ENCODE measurements at places on chromosomes 11 and 22.

DNA sequence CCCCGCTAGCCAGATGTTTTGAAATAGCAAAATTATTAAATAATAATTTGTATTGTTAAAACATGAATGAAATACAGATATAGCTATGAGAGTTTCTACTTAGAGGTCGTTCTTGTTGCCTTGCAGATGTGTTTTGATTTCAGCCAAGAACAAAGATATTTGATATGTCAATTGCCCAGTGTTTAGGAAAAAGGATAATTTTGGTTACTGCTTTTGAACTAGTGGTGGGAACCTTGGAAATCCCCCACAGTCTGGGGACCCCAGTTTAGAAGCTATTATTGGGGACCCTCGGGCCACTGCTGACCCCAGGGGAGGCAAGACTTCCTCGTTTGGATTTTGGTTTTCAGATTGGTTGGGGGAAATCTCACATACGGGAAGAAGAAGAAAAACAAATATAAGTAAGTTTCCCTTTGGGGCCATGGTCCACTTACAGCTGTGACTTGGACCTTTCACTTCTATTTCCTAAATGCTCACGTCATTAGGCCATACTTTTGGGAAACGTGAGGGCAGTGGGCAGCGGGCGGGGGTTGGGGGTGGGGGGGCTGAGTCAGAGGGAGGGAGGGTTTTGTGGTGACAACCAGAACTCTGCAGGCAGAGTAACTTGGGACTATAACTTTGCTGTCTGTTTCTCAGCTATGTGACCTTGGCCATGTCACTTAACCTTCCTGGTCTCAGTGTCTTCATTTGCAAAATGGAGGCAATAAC, 37.0 kb downstream of the LDLRAD3 start:
- no peak for DNase-seq

GRCh38 chr22:46010207-46010867, 33.4 kb upstream of the WNT7B start:
- no peak for DNase-seq

- DNase-seq, result no peak
These were observed 38.5 kb upstream of the GRAMD4 start for GRCh38 chr22:46581538-46582244.

DNA sequence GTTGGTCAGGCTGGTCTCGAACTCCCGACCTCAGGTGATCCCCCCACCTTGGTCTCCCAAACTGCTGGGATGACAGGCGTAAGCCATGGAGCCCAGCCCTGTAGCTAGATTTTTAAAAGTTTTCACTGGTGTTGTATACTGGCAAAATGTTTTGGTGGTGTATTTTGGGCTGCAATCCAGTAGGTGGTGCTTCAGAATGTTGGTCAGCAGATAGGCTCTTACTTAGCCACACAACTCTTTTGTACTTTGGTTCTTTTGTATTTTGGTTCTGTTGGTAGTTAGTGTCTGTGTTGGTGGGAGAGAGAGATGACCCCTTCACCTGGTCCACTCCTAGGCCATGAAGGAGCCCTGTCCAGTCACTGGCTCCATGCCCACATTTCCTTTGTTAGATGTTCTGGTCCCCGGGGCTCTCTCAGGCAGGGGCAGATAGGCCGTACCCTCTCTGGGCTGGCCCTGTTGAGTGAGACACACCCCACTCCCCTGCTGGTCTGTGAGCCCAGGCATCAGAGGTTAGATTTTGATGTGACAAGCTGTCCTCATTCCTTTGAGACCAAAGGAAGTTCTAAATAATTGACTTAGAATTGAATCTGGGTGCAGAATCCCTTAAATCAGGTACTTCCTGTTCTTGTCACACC, 123.8 kb downstream of the DDX10 start:
- DNase-seq, result no peak

- DNase-seq, result no peak
These were observed 8.3 kb downstream of the SREBF2 start for GRCh38 chr22:41841085-41841712.

DNA sequence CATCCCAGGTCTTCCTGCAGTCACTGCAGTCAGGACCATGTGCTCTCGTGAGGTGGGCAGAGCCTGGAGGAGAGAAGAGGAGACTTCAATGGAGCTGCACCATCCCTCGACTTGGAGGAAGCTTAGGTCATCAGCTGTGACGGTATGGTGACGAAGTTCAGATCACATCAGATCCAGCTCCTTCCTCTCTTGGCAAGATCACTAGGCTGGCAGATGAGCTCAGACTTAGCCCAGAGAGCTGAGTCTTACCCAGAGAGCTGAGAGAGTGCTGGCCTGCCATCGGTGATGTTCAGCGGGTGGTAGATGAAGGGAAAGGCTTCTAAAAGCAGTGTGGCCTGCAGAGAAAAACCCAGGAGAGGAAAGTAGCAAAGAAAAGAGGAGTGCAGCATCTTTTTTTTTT, 1.8 kb upstream of the SLC15A3 start:
- no peak for DNase-seq

- DNase-seq, result no peak
These were observed 640.6 kb downstream of the TBC1D22A start for GRCh38 chr22:47402876-47403525.

DNA sequence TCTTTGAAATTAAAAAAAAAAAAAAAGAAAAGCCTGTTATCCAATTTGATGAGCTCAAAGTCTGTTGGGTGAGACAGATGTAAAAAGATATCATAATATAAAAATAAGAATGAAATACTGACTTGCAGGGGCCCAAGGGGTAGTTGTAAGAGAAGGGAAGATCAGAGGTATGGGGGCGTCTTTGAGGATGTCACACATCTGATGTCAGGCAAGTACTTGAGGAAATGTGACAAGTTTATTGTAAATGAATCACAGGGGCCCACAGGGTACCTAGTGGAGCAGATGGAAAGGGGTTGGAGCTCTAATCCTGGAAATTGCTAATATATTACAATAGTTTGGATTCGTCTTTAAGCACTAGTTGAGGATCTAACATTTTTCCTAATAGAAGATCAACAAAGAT, 131.6 kb downstream of the MAML2 start:
- DNase-seq, result no peak

GRCh38 chr11:44256673-44257291, 53.2 kb downstream of the ALX4 start:
- DNase-seq, result no peak

- DNase-seq, result no peak
These were observed 53.8 kb downstream of the PAX6 start for GRCh38 chr11:31757260-31757835.

DNA sequence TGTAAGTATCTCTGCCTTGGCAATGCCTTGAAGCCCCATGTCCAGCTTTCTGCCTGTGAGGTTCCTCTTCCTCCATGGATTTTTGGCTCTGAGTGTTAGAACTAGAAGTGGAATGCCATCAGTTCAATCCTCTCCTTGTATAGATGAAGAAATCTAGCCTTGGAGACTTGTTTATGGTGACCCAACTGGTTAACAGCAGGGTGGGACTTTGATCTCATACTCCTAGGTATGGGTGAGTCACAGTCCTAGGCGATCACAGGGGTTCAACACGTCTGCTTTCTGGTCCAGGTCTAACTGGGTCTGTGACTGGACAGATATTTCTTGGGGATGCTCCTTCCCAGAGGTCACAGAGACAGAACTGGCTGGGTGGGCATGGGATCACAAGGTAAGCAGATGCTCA, 9.2 kb upstream of the MTFP1 start:
- no peak for DNase-seq

GRCh38 chr11:122954455-122954854, 27.2 kb downstream of the BSX start:
- DNase-seq, result no peak

GRCh38 chr11:126348806-126349582, 6.5 kb upstream of the ST3GAL4 start:
- DNase-seq, result no peak

DNA sequence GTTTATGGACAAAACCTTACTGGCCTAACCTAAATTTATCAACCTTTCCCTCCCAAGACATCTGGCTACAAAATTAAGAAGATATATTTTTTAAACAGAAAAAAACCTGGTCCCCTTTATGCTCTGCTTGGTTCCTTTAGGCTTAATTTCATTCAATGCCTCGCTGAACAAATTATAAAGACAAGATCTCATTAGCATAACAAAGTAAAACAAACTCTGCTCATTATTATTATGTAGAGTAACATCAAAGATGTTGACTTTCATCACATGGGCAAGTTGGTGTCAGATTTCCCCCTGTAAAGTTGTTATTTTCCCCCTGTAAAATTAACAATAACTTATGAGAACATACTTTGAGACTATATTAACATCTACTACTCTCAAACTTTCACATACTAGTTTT, 11.0 kb downstream of the RRAS2 start:
- DNase-seq, result no peak

GRCh38 chr11:36270701-36271100, 18.5 kb downstream of the COMMD9 start:
- DNase-seq, result no peak

DNA sequence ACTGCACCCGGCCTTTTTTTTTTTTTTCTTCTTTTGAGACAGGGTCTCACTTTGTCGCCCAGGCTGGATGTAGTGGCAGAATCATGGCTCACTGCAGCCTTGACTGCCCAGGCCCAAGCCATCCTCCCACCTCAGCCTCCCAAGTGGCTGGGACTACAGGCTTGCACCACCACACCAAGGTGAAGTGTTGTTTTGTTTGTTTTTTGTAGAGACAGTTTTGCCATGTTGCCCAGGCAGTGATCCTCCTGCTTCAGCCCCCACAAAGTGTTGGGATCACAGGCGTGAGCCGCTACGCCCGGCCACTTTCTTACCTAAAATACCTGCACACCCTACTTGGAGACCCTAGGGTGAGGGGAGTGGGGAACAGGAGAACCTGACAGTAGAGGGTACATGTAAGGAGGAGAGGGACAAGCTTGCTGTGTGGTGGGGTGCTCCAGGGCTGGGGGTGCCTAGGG, 4.5 kb upstream of the AIFM3 start:
- peak; percentile 5 for DNase-seq

DNA sequence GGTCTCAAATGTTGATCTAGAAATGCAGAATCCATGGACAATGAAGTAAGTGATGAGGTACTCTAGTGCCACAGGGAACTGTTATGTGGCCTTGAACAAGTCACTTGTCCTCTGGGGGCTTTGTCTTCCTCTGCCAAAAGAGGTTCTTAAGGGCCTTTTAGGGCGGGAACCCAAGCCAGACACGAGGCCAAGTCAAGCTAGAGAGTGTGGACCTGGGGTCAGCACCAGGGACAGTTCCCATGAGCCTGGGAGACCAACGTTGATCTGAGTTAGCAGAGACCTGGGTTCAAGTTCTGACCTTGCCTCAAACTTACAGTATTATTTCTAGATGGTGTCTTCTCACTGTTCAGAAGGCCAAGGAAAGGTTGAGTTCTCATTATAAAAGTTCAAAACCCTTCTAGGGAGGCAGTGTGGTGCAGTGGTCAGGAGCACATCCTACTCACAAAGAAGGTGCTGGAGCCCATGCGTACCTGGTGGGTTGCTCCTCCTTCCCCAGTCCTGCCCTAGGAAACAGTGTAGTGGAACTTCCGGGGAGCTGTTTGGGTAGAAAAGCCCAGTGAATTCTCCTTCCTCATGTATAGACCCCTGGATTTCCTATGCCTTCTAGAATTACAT, 121.5 kb downstream of the CHST1 start:
- no peak for DNase-seq

DNA sequence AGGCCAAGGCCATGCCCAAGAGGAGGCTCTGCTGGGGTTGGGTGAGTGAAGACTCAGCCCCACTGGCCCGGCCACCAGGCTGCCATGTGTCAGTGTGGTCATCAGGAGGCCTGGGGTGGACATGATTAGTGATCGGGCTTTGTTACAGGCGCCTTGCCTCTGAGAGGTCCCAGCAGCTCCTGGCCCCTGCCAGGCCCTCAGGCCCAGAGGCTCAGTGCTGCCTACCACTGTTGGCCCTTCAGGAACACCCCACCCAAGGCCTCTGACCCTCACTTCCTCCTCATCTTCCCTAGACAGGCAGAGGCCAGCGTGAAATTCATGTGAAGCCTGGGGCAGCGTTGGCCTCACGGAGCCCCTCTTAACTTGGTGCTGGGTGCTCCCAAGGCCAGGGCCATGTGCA, 2.2 kb downstream of the MRPL23 start:
- DNase-seq, result no peak

DNA sequence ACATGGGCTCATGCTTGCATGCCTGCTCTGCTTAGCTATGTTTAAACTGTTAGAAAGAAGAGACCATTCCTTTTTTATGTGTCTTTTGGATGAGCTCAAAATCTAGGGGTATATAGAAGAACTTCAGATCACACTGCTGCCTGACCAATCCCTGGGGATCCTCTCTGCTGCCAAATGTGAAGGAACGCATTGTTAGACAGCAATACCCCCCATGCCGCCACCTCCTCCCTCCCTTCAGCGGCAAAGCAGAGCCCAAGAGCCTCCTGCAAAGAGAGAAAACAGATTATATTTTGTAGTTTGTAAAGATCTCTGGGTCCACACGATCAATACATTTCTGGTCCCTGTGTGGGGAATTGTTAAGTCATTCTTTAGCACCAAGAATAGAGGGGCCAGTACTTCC, 677.6 kb downstream of the NTM start:
- no peak for DNase-seq
